ENCODE measurements at places on chromosomes 7 and 10. TPM values are rescaled to one million over a fixed set of nuclear protein-coding genes. Genes with fewer than 3 reads are reported as not detected.

The SPDYE11 gene
- 0.06 TPM for total RNA-seq

The TMEM248 gene
- total RNA-seq: 101 TPM

The RASA4B gene
- 12.5 TPM for total RNA-seq

The LFNG gene
- total RNA-seq: 16.7 TPM

The SPDYE8 gene
- 0.06 TPM for total RNA-seq

The HPSE2 gene
- total RNA-seq: 0.28 TPM

The GNGT1 gene
- total RNA-seq: not detected

The POLR2J2 gene
- total RNA-seq: 4.1 TPM

The OPALIN gene
- total RNA-seq: 0.88 TPM

The TMEM176B gene
- 50.6 TPM for total RNA-seq

The CYP2E1 gene
- total RNA-seq: 5.0 TPM

The VWDE gene
- 4.9 TPM for total RNA-seq

DNA sequence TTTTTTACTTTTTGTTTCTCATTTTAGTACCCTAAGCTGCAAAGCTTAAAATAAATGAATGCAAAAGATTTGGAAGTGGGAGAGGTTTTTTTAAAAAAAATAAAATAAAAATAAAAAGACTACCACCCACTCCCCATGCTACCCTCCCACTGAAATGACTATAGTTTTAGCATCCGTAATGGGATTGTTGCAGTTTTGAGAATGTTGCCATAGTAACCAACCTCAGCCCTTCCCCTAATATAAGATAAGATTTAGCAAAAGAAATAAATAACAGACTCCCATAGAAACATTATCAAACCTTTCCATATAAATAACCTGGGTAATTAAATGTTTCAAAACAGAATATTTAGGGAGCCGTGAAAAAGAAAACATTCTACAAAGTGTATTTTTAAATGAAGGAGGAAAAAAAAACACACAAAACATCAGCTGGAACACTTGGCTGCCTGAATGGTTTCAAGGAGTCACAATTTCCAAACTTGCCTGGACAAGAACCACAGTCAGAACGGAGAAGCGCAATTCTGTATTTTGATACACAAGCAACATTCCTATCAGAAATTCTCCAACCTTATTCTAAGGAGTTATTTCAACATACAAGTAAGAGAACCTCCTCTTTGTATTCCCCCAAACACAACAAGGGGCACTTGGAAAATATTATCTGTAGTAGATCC, 57.4 kb downstream of the DGKI start:
- DNase-seq: no peak

DNA sequence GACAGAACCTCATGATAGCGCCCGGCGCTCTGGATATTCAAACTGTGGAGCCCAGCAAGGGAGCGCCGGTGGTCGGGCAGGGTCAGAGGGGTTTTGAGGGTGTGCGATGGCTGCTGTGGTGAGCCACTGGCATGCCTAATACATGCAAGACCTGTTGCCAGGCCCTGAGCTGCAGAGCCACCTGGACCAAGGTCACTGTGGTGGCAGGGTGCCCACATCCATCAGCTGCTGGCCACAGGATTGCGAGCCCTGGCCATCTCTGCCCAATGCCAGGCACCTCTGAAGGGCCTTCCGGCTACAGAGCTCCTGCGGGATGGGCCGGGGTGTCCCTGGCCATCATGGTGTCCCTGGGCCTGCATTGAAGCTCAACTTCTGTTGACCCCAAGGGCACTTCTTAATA, 123.0 kb upstream of the TNRC18 start:
- DNase-seq: no peak

GRCh38 chr10:125788156-125789034, 12.8 kb upstream of the MMP21 start:
- no peak for DNase-seq

DNA sequence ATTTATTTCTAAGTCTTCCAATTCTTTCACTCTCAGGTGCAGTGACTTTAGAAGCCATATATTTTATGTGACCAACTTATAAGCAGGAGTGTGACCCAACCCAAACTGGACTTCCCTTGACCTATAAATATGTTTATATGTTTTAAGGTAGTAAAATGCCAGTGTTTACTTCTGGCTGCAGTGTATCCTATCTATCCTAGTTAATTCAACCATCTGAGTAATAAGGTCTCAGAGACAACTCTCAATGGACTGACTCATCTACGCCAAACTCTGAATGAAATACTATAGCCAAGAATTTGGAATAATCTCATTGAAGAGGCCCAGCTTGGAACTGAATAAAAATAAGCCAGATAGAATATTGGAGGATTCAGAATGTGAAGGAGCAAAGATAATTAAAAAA, 544.5 kb upstream of the SORCS1 start:
- DNase-seq: no peak

DNA sequence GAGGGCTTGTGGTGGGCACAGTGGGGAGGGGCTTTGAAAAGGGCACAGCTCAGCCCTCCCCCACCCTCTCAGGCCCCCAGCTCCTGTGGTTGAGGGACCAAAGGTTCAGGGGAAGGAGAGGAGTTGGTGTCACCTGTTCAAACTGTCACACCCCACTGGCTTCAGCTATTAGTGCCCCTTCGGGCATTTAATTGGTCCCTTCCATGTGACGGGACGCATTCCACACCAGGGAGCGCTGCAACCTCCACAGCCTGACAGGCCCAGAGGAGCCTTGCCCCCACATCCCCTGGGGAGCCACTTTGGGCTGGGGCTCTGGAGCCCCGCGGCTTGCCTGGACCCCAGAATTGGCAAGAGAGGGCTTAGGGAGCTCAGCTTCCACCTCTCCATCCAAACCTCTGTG, 75.7 kb downstream of the C10orf105 start:
- no peak for DNase-seq

DNA sequence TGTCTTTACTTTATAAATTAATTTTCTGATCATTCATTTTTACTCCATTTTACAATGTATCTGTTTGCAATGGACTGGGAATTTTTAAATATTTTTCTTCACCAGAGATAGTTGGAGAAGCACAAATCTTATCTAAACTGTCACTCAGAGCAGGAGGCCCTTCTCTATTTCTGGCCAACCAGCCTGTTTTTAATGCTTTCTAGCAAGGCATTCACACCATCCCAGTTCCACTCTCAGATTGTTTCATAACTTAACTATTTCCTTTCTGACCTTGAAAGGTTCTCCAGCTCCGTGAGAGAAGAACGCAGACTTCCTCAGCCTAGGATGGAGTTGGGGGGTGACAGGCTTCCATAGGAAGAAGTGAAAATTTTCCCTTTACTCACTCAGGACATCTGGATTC, 155.8 kb downstream of the SKIDA1 start:
- DNase-seq: no peak

DNA sequence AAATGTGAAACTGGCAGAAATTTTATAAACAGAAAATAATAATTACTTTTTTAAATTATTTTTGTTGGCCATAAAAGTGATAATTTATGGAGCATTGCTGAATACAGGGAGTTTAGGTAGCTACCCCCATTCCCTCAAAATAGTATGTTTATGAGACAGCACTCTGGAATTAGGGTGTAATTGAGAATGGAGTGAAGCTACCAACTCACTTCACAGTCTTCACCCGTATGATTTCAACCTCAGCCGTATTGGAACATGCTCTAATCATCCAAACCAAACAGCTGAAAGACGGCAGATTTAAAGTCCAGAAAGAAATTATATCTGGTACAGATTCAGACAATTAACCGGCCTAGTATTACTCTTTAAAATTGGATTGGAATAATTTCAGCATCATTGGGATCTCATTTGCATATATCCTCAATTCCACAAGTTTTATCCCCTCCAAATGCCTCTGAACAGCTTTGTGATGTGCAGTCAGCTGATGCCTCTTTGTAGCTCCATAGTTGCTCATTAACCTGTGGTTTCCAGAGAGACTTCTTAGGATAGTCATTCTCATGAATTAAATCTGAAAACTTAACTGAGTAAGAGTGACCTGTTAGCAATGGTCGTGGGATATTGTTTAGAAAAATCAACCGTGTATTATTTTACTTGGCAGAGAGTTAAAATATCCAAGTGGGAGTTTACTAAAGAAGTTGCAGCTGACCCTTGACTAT, 59.1 kb upstream of the GJD4 start:
- DNase-seq: no peak

- no peak for DNase-seq
Measured at GRCh38 chr7:124649397-124650014, 116.1 kb downstream of the GPR37 start.

DNA sequence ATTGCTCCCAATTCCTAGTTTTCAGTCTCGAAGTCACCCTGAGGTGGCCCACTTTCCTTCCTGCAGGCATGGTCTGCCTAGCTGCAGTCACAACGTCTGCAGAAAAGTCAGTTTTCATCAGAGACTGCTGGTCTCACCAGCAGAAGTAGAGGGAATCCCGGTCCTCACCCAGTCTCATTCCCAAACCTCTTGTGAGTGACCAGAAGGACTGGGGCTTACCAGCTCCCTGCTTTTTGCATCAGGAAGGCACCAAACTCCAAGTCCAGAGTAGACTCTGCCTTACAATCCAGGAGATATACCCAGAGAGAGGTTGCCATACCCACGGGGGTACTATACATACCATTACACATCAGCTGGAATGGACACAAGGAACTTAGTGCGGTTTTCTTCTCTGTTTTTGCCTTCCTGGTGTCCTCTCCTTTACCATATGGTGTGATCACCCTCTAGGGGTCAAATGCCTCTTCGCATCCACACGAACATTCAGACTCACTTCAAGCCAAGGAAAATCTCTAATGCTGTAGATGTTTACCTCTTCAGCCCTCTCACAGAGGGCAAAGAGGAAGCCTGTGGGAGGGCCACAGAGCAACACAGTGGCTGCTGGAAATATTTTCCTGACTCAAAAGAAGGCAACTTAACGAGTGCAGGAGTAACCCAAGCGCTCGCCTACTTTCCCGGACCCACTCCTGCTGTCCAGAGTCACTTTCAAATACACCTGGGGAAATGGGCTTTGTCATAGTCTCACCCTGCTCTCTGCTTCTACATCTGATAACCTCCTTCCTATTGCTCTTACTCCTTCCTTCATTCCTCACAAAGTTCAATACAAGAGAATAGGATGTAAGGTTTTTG, 220.9 kb downstream of the C7orf25 start:
- no peak for DNase-seq

DNA sequence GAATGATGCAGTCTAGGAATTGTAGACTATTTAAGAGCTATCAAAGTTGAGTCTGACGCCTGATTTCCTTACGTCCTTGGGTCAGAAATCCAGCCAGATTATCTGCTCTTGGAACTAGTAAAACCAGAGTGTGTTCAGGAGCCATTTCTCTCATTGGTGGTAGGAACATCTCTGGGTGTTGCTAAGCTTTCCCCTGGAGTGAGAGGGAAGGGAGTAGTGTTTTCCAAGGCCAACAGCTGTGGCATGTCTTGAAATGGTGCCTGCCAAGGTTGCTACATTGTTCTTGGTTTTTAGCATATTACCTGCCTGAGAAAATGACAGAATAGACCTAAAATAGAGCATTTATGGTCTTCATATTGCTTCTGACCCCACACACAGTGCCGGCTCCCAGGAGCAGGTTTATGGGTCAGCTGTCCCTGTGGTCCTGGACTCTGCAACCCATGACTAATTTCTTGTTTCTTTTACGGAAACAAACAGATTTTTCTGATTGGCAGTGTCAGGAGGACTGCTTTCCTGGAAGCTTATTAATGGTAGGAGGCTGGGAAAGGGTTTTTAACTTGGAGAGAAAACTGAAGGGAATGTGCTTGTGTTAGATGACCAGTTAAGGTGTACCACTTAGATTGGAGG, 17.5 kb downstream of the GBF1 start:
- DNase-seq: no peak

DNA sequence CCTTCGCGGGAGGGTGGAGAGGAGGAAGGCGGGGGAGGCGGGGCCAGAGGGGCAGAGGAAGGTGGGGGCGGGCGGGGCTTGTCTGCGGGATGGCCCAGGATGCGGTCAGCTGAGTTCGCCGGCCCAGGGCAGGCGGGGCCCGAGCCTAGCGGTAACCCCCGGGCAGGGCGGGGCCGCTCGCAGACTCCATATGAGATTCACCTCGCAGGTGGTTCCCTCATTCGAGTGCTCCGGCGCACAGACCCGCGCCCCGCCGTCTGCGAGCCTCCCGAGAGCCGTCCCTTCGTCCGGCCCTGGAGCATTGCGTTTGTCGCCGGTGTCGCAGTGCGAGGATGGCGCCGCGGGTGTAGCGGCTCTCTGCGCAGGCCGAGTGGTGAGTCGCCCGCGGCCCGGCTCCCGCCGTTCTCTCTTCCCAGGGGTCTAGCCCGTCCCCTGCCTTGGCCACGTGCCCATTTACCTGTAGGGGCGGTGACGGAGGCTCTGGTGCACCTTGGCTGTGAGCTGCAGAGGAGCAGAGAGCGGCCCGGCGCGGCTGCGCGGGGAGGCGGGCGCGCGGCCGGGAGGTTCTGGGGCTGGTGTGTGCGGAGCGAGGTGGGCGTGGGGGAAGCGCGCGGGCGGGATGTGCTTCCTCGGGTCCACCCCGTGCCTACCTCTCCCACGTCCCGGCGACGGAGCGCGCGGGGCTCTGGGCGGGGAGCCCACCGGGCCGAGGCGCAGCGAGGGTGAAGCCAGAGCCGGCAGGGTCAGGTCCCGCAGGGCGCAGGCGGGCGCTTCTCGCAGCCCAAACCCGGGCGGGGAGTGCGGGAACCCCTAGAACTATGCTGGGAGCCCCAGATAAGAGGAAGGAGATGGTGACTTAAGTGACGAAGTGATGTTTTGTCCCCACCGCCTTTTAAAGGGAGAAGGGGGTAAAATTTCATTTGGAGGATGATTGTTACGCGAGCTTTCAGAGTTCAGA, at the start of gene UPP1:
Gene UPP1, plus strand, starts transcription at position 220 of the 958 bp plus-strand sequence. CDS start 5,519 bp downstream, outside the sequence.
- peak; percentile 71 for DNase-seq

GRCh38 chr10:124249812-124250432, 156.5 kb upstream of the CHST15 start:
- DNase-seq: no peak

- no peak for DNase-seq
Measured at GRCh38 chr7:99031496-99031895, 112.4 kb downstream of the SMURF1 start.

- no peak for DNase-seq
Measured at GRCh38 chr7:70071766-70072165, 473.5 kb downstream of the AUTS2 start.

- peak; percentile 59 for DNase-seq
Measured at GRCh38 chr10:89431977-89432376, 17.6 kb downstream of the IFIT5 start.

- DNase-seq: peak; percentile 76
Measured at GRCh38 chr10:23158370-23158769, 33.7 kb upstream of the PTF1A start.

DNA sequence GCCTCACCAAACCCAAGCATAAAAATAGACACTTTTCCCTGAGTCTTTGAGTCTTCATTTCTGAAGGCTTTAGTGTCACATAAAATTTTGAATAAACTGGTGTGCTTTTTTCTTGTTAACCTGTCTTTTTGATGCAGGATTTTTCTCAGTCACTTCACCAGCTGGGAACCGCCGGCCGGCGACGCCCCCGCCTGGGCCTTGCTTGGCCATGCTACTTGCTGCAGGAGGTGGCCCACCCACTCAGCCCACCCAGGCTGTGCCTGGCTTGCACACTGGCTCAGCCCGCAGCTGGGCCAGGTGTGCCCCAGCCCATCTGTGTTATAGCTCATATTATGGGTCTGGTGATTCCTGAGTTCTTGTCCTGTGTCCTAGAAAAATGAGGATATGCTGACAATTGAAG, 247.4 kb upstream of the CACNA2D1 start:
- DNase-seq: no peak
